ENCODE measurements at places on chromosomes 11 and 22. TPM values are rescaled to one million over a fixed set of nuclear protein-coding genes. Genes with fewer than 3 reads are reported as not detected.

Gene OR51E2
- 0.28 TPM for total RNA-seq

Gene GRIK4
- total RNA-seq = 1.6 TPM

Gene MMP27
- not detected for total RNA-seq

Gene B4GAT1
- 41.9 TPM for total RNA-seq

Measured in hepatocyte (in vitro differentiated cells).